ENCODE measurements at places on chromosomes 1 and 21.

DNA sequence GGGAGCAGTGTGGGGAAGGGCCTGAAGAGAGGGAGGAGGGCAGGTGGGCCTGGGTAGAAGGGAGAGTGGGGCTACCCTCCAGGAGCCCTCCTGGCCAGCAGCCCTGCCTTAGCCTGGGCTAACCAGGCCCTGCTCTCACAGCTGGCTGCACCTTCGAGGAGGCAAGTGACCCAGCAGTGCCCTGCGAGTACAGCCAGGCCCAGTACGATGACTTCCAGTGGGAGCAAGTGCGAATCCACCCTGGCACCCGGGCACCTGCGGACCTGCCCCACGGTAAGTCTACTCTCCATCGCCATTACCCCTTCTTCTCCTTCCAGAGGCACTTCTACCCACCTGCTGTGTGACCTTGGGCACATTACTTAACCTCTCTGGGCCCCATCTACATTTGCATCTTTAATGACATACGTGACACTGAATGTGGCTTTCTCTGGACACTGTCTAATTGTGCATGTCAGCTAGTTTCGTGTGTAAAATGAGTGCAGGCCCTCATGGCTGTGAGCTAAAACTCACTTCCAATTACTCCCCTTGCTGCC lies 18.9 kb downstream of the PTPRU start:
- no peak for DNase-seq

- no peak for DNase-seq
These were observed 6.7 kb downstream of the C1orf105 start for GRCh38 chr1:172427191-172427590.

DNA sequence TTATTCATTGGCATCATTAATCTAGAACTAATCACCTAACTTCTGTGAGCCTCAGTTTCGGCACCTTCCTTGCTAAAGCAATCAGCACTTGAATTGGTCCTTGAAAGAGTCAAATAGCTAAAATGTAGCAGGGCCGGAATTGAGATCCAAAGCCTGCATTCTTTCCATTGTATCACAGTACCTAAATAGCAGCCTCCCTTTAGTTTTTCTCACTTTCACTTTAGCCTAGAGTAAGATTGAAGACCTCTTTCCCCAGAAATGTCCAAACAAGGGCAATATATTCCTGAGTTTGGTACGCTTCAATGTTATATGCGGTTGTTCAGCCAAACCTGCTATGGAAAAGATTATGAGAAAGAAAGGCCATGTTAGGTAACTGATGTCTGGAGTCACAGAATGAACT lies 121.9 kb upstream of the BMP8A start:
- no peak for DNase-seq

GRCh38 chr1:150981805-150982712 lies at the start of gene ANXA9:
ANXA9 (plus strand) TSS chr1:150982292; CDS start chr1:150983106, 814 bp downstream.
- no peak for DNase-seq
